RWPE2 (cell line): ENCODE measurements at places on chromosomes 5 and 9.

- no peaks in the 10 kb centered on the region for H3K4me1 ChIP-seq
- H3K36me3 ChIP-seq: peaks cover 33% of the 10 kb centered on the region
- no peaks in the 10 kb centered on the region for H3K27me3 ChIP-seq
These were observed at the start of gene MRPL41 for GRCh38 chr9:137551264-137552021. Gene MRPL41, plus strand, starts transcription at chr9:137551879. Its CDS starts 203 bp downstream, at chr9:137552082.

GRCh38 chr5:68369023-68369359, 153.4 kb downstream of the PIK3R1 start:
- no peak overlapping the region for H3K27ac ChIP-seq
- H3K4me3 ChIP-seq: no peak overlapping the region
- DNase-seq: no peak
- H3K36me3 ChIP-seq: no peaks in the 10 kb centered on the region

GRCh38 chr5:127590156-127590722, 58.6 kb upstream of the CTXN3 start:
- H3K4me3 ChIP-seq: no peak overlapping the region
- H3K27ac ChIP-seq: no peak overlapping the region
- no peaks in the 10 kb centered on the region for H3K36me3 ChIP-seq
- H3K4me1 ChIP-seq: no peaks in the 10 kb centered on the region
- no peak for DNase-seq

- no peak for DNase-seq
- H3K27ac ChIP-seq: no peak overlapping the region
- no peaks in the 10 kb centered on the region for H3K4me1 ChIP-seq
- H3K36me3 ChIP-seq: no peaks in the 10 kb centered on the region
These were observed 147.9 kb downstream of the MSX2 start for GRCh38 chr5:174872271-174872670.

- no peak overlapping the region for H3K4me3 ChIP-seq
- H3K4me1 ChIP-seq: no peaks in the 10 kb centered on the region
- H3K36me3 ChIP-seq: no peaks in the 10 kb centered on the region
- peaks cover 2% of the 10 kb centered on the region for H3K27me3 ChIP-seq
These were observed 105.9 kb downstream of the GADD45G start for GRCh38 chr9:89710697-89711096.

DNA sequence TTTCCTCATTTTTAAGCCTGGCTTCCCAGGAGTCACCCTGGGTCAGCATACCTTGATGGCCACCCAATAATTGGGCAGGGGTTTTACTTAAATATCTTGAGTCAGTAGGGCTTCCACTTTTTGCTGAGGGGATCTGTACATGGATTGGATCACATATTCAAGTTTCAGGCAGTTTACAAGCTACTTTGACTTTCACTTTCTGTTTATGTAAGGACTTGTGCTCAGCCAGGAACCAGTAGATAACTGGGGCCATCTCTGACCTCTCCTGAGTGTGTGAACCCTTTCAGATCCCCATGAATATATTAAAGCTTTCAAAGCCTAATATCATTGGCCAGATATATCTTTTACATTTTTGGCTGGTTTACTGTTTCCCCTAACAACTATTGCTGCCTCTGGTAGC, 45.1 kb downstream of the SLCO6A1 start:
- 0 out of 2 replicates have a peak, but pooled peaks cover 3% of the 10 kb centered on the region for H3K36me3 ChIP-seq
- no peaks in the 10 kb centered on the region for H3K27me3 ChIP-seq
- DNase-seq: no peak
- no peak overlapping the region for H3K4me3 ChIP-seq
